Fibroblast of the aortic adventitia (primary cell): ENCODE measurements at places on chromosomes 5 and 9.

DNA sequence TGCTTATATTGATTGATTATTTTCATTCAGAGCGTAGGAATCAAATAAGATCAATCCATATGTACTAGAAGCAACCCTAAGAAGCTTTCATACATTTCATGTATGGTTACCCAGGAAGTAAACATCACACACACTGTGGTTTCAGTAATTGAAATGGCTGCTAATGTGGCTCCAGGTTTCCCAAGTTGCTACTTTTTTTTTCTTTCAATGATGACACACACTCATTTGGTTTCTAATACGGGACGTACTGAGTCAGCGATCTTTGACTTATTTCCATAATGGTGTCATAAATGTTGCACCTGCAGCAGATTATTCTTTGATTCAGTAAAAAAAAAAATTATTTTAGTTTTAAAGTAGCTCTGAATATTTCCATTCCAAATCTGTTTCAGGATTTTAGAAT, 248.6 kb downstream of the CTNND2 start:
- DNase-seq, result no peak

- DNase-seq, result peak; percentile 31
Observed at GRCh38 chr9:129750013-129750638, 2.7 kb downstream of the PTGES start.

DNA sequence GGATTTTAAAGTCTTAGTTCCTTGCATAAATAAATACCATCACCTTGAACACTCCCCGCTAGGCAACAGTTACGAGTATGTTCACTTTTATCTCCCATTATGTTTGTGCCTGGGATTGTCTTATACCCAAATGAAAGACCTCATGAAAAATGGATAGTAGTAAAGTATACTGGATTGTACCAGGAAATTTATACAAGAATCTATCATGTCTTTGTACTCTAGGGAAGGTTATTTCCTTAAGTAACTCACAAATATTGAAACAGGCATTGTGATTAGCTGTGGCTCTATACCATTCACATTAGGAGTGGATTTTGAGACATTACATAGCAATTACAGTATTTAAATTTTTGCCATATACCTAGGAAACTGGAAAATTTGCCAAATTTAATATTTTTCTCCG, 24.0 kb downstream of the NFIB start:
- DNase-seq, result no peak

GRCh38 chr5:83817591-83817990, 96.9 kb upstream of the HAPLN1 start:
- DNase-seq, result no peak

DNA sequence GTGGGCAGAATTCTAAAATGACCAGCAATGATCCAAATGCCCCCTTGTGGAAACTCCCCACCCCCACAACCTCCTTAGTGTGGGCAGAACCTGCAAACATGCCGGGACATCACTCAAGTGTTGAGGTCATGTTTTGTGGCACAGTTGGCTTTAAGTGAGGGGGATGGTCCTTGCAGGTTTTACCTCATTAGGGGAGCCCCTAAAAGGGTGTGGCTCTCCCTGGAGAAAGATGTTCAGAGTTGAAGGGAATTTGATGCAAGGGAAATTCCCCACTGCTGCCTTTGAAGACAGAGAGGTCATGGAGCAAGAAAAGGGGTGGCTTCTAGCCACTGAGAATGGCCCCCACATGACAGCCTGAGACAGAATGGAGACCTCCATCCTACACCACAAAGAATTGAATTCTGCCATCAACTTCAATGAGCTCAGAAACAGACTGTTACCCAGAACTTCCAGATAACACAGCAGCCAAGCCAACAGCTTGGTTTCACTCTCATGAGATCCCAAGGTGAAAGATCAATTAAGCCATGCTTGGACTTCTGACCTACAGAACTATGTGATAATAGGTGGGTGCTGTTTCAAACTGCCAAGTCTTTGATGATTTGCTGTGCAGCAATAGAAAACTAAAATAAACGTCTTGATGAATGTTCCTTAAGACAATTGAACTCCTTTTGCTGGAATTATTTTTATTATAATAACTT, 103.4 kb downstream of the MED10 start:
- no peak for DNase-seq

- DNase-seq, result no peak
Observed at GRCh38 chr5:55923177-55923771, 71.5 kb downstream of the IL6ST start.

- DNase-seq, result no peak
Observed at GRCh38 chr5:106876665-106877194, 794.0 kb downstream of the EFNA5 start.

DNA sequence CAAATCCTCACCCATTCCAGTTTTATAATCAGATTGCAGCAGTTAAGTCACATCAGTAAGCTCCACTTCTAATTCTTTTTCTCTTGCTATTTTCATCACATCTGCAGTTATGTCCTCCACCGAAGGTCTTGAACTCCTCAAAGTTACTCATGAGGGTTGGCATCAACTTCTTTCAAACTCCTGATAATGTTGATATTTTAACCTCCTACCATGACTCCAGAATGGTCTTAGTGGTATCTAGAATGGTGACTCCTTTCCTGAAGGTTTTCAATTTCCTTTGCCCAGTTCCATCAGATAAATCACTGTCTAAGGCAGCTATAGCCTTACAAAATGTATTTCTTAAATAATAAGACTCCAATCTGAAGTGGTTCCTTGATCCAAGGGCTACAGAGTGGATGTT, 53.8 kb upstream of the EDIL3 start:
- DNase-seq, result peak; percentile 61

DNA sequence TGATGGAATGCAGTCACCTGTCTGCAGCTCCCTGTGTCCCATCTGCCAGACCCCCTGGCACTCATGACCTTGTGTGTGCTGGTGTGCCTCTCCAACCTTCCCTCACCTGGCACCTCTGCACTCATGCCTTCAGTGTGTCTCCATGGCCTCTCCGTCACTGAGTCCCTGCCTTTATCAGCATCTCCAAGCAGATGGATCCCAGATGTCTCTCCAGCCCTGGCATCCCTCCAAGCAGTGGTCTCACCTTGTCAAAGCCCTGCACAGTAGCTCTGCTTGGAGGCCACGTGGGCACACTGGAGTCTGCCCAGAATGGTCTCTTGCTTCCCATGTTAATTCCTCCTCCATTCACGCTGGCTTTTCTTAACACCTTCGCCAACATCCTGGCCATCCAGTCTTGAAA, 84.8 kb downstream of the DAP start:
- no peak for DNase-seq

DNA sequence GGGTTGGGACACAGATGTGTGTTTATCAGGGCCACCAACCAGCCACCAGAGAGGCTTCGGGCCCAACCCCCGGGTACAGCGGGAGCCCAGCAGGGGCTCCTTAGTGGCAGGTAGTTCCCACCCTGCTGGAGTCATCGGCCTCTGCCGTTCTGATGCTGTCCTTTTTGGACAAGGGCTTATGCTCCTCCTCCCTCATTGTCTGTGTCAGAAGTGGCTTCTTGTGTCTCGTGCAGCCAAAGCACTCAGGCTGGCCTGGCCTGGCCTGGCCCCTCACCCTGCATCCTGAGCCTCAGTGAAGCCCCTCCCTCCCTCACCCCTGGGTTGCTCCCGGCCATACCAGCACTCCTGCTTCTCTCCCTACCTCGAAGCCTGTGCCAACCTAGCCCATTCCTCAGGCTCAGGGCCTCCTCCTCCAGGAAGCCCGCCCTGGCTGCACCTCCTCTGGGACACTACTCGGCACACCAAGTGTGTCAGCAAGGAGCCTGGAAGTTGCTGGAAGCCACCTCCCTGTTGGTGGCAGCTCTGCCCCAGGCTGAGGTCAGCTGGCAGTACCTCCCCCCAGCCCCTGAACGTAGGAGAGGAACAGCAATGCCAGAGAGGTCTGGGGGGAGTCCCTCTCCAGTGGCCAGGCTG, 4.1 kb upstream of the UBAC1 start:
- DNase-seq, result no peak

DNA sequence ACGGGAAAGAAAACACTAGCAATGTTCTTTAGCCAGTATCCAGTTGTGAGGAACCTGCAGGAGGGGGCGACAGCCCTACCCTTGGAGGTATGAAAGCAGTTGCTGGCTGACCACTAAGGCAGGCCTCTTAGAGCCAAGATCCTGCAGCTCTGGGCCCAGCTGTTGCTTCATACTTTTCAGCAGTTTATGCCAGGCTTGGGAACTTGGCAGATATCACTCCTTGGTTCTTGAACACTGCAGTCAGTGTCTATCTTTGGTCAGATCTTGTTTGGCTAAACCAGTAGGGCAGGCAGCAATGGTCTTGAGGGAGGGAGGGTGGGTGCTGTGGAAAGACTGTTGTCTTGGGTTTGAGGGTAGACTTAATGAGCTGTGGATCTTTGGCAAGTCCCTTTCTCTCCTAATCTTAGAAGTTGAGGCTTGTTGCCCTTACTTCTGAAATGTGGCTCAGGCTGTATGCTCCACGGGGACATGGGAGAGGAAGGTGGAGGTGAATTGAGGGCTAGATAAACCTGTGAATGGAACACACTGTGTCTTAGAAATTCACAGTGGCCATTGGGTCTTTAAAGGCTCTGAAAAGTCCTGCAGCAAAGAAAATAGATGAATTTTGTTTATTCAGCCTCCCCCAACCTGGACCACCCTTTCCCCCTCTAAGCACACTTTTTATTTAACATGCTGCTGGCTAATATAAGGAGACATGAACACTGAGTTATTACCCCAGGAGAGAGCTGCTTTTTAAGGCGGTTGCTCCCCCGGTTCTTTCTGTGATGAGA, 37.5 kb downstream of the ZNF618 start:
- peak; percentile 59 for DNase-seq

DNA sequence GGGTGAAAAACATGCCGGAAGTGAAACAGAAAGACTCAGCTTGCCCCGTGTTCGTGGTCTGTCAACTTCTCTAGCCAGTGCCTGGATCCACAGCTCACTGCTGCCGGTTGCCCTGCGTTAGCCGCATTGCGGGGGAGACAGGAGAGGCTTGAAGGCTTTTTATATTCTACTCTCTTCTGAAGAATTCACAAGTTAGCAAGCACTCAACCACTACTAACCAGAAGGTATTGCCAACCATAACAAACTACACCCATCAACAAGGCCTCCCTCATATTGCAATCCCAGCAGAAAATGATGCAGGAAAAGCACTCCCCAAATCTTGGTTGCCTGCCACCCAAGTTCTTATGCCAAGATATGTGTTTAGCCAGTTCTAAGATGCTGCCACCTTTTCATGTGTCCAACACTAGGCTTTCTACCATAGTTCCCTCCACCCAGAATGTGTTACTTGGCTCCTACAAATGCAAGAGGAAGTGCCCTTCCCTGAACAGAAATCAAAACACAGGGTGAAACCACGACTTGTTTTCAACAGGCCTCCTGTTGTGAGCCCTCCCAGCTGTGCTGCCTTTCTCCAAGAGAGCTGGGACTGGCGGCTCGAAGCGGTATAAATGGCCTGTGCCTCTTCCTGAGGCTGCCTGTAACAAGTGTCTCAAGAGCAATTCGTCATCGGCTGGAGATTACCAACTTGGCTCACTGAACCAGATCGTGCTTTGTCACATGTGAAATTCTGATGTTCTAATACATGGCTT, 129.0 kb downstream of the SNX18 start:
- DNase-seq, result peak; percentile 98

DNA sequence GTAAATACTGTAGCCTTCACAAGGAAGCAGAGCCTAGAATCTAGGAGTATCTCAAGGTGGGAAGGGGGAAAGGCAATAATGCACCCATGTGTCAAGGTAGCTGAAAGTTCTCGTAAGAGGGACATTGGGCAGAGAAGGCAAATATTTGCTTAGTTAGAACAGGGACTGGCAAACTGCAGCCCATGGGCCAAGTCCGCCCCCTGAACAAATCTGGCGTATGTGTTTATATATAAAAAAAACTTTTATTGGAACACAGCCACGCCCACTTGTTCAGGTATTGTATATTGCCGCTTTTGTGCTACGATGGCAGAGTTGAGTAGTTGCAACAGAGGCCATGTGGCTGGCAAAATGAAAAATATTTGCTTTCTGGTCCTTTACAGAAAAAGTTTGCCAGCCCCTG, 16.1 kb downstream of the KCNN2 start:
- DNase-seq, result no peak

DNA sequence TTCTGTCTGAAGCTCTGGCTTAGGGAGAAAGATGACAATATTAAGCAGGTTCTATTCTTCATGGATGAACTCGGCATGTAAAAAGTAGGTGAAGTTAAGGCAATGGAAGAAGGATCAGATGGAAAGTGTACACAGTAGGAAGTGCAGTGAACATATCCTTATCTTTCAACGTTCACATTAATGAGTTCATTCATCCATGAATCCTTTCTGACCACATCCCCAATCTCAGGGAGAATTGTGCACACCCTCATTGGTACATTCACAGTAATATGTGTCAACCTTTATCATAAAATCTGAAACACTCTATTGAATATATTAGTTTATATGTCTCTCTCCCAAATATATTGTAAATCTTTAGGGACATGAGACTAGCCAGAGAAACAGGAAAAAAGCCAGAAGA, 5.5 kb downstream of the GIN1 start:
- no peak for DNase-seq
